Right renal pelvis (tissue), 4 donors: ENCODE measurements at places on chromosomes 6 and 20.

GRCh38 chr6:125050663-125051318, 88.6 kb downstream of the RNF217 start:
- peak; percentile 27 for DNase-seq

DNA sequence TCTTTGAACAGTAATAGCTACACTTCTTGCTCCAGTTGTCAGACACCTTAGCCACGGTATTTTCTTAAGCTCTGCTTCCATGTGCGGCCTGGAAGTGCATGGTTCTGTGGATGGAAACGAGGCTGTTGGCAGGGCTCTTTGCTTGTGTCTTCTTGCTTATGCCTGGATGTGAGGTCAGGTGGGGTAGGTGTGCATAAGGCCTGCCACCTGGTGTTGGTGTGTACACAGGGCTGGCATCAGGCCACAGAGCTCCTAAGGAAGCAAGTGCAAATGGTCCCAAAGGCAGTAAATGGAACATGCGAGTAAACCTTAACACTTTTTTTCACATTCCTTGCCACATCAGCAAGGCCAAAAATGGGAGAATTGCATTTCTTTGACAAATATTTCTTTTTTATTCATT, 158.1 kb upstream of the GMDS start:
- no peak for DNase-seq

- DNase-seq = no peak
Observed at GRCh38 chr6:88619951-88620350, 343.5 kb downstream of the RNGTT start.

DNA sequence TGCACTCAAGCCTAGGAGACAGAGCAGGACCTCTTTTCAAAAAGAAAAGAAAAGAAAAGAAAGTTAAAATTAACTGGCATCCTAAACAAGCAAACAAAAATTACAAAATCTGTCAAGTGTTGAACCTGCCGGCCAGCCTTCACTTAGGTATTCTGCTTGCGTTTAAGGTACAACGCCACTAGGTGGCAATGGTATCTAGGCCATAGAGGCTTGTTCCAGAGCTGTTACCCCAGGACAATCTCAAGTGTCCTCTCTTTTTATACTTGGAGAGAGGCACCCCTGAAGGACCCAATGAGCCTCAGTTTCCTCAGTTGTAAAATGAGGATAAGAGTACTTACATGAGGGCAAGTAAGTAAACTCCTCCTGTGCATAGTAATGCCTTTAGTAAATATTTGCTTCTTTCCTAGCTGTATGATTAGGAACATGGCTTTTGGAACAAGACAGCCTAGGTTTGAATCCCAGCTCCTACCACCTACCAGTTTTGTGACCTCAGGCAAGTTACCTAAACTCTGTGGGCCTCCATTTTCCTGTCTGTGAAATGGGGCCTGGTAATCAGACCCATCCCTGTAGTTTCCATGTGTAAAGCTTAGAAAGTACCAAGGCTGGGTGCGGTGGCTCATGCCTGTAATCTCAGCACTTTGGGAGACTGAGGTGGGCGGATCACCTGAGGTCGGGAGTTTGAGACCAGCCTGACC, 5.8 kb upstream of the PACSIN1 start:
- DNase-seq = no peak

DNA sequence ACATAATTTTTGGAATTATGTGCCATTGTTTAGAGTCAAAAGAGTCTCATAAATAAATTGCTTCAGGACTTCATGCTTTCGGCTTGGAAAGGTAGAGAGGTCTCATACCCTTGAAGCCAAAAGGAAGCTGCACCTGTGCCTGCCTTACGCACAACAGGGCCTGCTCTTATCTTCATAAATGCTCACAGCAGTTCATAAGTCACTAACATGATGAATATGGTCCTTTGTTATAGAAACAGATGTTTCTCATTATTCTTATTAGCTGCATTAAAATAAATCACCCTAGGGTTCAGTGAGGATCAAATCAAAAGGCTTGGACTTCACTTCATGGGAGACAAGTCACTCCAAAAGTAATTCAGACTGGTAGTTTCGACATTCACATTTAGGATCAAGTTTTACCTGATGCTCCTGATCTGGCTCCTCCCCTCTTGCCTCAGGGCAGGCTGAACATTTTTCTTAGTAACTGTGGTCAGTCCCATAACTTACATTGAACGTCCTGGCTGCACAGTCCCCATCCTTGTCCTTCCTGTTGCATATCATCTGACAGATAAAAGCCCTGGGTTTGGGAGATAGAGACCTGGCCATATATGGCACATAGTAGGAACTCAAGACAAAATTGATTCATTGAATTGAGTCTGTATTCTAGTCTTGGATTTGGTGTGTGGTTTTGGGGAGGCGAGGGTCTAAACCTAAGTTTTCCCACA, 20.7 kb upstream of the SH3BGRL2 start:
- DNase-seq = no peak

GRCh38 chr6:62119401-62119800, 166.6 kb downstream of the KHDRBS2 start:
- DNase-seq = no peak

DNA sequence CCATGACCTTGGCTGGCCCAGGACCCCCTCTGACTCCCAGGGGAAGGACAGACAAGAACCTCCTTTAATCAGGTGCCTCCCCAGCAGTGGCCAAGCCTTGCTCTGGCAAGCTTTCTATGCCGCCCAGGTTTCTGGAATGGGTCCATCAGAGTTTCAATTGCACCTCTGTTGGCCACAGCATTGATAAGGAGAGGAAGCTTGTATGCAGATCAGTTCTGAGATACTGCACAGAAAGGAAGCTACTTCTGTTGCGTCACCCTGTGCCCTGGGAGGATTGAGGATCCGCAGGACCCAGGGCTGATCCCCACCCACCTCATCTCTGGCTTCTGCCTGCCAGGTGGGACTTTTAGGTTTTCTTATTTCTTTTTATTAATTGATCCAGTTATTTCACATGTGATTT, 167.2 kb downstream of the TFAP2C start:
- no peak for DNase-seq

GRCh38 chr6:5866547-5867051, 140.1 kb downstream of the NRN1 start:
- DNase-seq = peak; percentile 16

DNA sequence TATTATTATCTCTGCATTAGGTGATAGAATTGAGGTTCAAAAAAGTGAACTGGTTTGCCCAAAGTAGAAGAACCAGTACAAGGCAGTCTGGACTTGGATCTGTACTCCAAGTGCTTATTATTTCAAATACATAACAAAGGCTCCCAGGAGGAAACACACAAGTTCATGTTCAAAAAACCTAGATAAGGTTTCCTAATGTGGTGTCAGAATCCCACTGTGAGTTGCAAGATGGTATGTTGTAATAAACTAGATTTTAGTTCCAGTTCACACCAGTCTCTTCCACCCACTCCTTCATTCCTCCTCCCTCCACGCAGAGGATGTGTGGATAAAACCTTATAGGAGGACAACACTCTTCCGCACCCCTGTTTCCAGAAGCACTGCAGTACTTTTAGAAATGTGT, 42.8 kb downstream of the KIAA0319 start:
- DNase-seq = no peak

- DNase-seq = no peak
Observed at GRCh38 chr6:12343122-12343439, 52.9 kb downstream of the EDN1 start.

- DNase-seq = no peak
Observed at GRCh38 chr6:169984181-169985120, 233.0 kb downstream of the ERMARD start.

DNA sequence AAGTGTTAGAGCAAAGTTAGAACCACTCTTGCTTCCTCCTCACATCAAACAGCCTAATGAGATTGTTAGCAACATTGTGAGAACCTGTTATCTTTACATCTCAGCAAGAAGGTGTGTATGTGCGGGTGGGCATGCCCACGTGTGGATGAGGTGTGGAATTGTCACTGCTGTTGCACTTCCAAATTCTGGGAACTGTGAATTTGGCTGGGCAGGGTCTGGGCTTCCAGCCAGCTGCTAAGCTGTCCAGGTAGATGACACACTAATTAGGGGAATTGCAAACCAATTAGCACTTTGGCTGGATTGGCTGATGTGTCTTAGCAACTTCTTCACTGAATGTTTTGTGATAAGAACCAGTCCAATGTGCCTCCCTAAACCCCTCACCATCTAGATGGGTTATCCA, 848.2 kb downstream of the DHX35 start:
- DNase-seq = no peak

DNA sequence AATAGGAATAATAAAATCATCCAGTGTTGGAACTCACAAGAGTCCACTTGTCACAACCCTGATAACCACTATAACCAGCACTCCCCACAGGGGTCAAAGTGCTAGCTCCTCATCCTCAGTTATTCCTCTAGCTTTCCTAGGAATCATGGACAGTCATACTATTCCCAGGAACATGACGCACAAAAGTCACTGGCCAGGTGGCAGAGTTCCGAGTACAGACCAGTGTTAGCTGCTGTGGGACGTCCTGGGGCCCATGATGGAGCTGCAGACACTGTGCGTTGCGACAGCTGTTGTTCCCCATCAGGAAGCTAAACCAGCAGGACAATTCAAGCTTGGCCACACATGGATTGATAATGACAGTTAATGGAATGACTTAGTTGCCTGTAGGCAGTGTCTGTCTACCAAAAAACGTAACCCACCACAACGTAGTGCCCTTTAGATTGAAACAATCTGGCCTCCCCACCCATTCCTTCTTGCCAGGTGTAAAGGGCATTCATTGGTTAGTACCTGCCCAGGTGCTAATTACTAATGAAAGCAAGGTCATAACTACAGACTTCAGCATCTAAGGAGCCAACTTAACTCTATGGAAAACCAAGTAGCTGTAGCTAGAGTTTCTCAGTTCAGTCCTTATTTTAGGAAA, 17.4 kb downstream of the EZR start:
- DNase-seq = no peak

DNA sequence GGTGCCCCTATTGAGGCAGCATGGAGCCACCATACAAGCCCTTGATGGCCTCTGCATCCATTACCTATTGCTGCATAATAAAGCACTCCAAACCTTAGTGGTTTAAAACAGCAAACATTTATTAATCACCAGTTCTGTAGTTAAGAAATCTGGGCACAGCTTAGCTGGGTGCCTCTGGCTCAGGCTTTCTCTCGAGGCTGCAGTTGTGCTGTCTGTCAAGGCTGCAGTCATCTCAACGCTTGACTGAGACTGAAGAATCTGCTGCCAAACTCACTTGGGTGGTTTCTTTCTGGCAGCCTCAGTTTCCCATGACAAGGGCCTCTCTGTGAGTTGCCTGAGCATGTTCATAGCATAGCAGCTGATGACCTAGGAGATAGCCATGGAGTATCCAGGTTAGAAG, 207.4 kb upstream of the LRFN2 start:
- no peak for DNase-seq

GRCh38 chr20:21515300-21516179, 1.7 kb upstream of the NKX2-2 start:
- no peak for DNase-seq

DNA sequence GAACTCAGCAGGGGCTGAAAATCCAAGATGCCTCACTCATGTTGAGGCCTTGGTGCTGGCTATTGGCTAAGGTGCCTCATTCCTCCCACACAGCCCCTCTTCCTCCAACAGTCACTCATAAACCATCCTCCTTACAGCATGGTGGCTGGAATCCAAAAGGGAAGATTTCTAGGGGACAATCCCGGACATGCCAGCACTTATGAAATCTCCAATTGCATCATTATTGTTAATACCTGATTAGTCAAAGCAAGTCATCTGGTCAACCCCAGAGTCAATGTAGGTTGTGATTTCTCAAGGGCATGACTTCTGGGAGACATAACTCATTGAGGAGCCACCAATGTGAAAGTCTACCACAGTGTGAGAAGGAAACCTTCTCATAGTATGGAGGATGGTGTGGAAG, 506.6 kb upstream of the NOX3 start:
- DNase-seq = no peak

DNA sequence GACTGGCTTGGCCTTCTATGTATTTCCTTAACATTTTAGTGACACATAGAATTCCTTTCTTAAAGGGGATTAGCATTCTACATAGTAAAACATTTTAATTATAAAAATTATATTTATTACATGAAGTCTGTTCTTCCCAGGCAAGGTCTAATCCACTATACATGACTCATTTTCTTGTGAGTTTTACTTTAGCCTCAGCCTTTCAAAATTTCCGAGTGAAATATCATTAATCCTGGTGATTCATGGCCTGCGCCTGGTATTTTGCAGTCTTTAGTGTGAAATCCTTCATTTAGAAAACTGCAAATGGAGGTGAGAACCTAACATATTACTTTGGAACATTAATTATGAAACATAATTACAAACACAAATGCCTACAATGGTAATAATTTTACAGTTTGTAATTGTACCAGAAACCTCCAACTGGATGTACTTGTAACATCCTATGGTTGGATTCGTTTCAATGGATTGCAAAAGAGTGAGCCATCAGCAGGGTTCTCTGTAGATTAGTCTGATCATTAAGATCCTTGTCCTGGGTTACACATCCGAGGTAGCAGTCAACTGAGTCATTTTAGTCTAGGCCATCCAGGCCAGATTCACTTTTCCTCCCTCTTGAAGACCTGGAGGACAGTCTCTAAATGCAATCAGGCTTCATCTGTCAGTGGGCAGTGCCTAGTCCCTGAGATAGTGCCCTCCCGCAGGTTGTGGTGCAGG, 272.0 kb downstream of the PACRG start:
- no peak for DNase-seq

DNA sequence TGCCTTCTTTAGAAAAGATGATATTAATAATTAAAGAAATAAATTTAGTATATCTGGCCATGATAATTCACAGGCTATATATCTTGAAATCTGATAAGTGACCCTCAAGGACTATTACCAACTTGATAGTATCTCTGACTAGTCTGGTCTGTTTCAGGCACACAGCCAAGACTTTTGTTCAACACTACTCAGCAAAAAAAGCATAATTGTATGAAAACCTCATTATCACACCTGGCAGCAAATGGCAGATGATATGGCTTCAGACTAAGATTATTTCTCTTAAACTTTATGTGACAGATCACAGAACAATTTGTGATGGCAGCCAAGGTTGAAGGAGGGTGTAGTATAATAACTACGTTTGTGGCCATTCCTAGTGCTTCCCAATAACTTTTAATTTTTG, 114.7 kb downstream of the RWDD2A start:
- no peak for DNase-seq

- DNase-seq = no peak
Observed at GRCh38 chr6:122692175-122692598, 82.0 kb downstream of the PKIB start.
